CD4-positive, alpha-beta memory T cell (primary cell): ENCODE measurements at places on chromosomes 2 and 18.
A peak's percentile ranks its signal among the peaks of the same experiment; 100 is the strongest.

DNA sequence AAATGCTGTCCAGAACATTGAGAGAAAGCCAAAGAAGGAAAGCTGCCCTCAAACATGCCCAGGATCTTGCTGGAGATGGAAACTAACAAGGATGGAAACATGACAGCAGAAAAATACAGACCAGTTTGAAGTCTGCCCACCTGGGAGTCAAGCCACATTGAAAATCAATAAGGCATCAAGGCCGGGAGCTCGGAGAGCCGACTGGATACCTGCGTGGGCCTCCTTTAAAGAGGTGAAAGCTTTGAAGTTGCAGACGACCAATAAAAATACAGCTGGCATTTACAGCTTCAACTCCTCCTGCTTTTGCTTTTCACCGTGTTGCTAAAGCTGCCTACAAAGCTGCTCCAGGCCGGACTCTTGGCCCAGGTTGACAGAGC, 279.7 kb downstream of the SRBD1 start:
- DNase-seq, result no peak

GRCh38 chr18:74493689-74494088, 2.5 kb upstream of the CNDP2 start:
- peak; percentile 77 for DNase-seq

DNA sequence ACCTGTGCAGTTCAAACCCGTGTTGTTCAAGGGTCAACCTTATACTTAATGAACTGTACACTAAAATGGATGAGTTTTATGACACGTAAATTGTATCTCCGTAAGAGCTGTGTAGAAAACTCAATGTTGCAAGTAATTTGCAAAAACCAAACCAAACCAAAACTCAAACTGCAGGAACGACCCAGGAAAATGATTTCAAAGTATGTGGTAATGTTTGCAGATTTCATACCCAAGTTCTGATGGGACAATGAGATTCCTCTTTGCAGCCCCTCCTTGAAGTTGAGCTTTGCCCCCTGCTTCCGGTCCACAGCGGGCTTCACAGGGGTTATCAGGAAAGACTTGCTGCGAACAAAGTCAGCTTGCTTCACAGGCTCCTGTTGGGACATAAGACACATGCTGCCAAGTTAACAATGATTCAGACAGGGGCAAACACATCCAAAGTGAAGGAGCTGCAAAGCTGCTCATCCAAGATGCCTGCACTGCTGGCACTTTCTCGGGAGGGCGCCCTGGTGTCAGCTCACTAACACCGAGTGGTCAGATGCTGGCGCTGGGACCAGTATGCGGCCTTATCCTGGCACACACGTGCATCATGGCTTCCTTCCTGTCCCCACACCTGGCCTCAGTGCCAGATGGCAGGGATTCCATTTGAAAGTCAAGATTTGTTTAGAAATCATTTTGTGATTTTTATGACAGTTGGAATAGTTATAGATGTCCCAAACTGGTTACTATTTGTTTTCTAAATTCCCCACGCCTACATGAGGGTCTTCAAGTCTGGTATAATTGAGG, 65.2 kb upstream of the MGAT4A start:
- no peak for DNase-seq

- no peak for DNase-seq
Measured at GRCh38 chr18:50816419-50817166, 3.2 kb downstream of the MRO start.

GRCh38 chr2:118806797-118807667, 40.4 kb downstream of the EN1 start:
- DNase-seq, result no peak

GRCh38 chr2:171210864-171211431, 50.3 kb upstream of the TLK1 start:
- peak; percentile 67 for DNase-seq

DNA sequence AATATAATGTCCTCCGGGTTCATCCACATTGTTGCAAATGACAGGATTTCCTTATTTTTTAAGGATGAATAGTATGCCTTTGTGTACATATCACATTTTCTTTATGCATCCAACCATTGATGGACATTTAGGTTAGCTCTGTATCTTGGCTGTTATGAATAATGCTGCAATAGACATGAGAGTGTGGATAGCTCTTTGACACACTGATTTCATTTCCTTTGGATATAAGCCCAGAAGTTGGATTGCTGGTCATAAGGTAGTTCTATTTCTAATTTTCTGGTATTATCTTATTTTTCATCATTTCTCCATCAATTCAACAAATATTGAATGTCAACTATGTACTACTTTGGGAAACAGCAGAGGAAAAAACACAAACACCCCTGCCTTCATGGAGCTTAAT, 423.3 kb downstream of the MTX2 start:
- no peak for DNase-seq

- DNase-seq, result no peak
Measured at GRCh38 chr2:112290648-112291047, 15.3 kb downstream of the ZC3H6 start.

GRCh38 chr2:45162711-45163110, 153.5 kb upstream of the SIX2 start:
- DNase-seq, result no peak

GRCh38 chr18:46424898-46425297, 232.1 kb downstream of the LOXHD1 start:
- DNase-seq, result no peak

DNA sequence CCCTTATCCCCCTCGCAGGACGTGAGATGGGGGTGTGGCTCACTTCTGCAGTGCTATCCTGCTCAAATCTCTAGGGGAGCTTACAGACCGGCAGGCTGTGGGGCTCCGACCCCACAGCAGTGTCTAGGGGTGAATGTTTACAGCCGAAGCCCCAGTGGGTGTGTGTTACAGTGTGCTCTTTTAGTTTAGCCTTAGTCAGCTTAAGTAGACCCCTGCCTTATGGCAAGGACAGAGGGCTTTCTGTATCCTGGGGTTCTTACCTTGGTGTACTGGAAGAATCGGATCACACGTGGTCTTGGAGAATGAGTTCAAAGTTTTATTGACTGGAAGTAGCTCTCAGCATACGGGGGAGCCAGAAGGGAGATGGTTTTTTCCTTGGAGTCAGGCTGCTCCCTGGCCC, 348.2 kb upstream of the GYPC start:
- no peak for DNase-seq

DNA sequence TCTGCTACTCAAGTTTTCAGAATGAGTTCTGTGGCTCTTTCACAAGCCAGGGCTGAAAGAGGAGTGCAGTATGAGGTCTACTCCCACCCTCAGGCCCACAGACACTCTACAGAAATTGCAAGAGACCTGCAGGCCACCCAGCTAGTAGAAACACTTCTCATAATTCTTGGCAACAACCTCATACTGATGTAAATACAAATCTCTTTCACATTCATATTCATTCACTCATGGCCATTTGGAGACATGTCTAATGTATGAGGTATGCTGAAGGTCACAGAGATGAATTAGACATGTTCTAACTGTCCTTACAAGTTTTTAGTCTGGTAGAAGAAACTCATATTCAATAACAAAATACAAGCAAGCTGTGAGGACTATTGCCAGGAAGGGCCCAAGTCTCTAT, 83.8 kb upstream of the KLHL29 start:
- DNase-seq, result no peak

GRCh38 chr2:152513681-152514080, 178.7 kb downstream of the FMNL2 start:
- no peak for DNase-seq

DNA sequence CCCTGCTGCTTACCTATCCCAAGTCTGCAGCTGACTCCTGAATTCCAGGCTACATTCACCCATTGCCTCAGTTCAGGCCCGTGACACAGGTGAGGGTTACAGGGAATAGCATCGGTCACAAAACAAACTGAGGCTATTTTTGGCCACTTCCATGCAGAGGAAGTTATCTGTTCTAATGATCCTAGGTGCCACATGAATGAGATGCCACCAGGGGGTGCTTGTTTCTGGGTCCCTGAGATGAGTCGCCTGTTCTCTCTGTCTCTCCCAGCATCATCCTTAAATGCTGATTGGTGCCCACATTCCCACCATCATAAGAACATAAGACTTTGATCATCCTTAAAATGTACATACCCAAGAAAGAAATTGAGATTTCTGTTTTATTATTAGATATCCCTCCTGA, 119.0 kb upstream of the CELF4 start:
- DNase-seq, result no peak

- no peak for DNase-seq
Measured at GRCh38 chr2:96867756-96868554, 1.9 kb downstream of the SEMA4C start.

- no peak for DNase-seq
Measured at GRCh38 chr2:230719340-230719739, 6.7 kb downstream of the CAB39 start.

DNA sequence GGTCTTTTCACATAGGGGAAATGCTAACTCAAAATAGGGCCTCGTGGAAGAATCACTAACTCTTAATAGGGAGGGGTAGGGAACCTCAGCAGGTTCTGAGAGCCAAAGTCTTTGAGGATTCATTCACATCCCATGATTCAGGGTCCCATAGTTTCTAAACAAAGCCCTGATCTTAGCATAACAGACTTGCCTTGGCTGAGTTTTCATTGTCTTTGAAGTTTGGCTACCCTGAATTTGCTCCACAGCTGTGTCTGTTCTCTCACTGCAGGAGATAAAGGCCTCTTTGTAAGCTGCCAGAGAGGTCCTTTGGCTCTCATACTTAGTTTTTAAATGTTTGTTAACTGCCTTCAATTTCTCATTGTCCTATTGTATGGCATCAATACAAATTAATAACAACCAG, 54.5 kb downstream of the ZDBF2 start:
- no peak for DNase-seq

DNA sequence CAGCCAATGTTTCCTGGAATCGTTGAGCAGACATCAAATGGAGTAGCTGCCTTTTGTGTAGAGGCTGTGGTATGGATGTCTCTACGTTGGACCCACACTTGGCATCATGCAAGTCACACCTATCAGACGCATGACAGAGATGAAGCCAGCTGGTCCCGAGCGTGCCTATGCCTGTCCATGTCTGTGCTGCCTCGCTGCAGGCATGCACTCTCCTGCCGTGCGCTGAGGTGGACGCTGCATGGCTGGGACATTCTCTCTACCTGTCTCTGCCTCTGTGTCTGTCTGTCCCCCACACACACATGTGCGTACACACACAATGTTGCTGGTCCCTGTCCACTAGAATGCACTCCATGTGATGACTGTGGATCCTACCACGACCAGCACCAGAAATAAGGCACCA, 514.2 kb upstream of the MYT1L start:
- DNase-seq, result no peak

DNA sequence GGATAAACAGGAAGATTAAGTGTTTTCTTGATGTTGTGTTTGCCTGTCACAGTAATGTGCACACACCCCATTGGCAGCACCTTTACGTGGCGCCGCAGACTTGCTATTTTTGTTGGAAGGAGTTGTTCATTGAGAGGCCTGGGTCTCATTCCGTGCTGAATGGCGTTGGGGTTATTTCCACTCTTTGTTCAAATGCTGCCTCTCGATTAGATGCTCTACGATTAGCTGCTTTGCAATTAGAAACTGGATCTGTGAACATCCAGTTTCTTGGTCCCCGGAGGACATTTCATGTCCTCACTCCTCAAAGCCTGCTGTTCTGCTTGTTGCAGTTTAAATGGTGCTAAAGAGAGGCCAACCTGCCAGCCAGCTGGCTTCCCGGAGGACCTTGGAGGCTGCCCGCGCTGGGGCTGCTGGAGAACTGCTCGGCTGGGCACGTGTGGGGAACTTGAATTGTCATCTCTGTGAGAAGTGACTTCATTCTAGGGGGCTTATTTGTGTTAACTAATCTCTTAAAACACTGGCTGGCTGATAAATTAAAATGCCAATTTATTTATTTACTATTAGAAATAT, 117.4 kb upstream of the NABP1 start:
- DNase-seq, result no peak

- DNase-seq, result no peak
Measured at GRCh38 chr2:232438951-232439757, 16.8 kb upstream of the ALPI start.

DNA sequence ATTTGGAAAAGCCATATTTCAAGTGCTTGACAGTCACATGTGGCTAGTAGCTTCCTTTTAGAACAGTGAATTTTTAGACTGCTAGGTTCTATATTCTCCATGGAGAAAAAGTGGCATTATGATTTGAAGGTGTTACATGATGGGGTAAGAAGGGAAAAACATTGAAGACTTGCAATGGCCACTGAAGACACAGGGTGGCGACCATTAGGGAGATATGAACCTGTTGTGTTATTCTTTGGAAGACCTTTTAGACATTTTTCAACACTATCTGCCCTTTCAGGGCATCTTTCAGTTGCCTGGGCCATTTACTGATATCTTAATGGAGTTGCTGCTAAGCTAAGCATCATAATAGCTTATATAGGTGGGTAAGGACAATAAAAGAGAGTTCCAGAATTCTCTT, 1387.2 kb downstream of the SUCLG1 start:
- DNase-seq, result no peak

DNA sequence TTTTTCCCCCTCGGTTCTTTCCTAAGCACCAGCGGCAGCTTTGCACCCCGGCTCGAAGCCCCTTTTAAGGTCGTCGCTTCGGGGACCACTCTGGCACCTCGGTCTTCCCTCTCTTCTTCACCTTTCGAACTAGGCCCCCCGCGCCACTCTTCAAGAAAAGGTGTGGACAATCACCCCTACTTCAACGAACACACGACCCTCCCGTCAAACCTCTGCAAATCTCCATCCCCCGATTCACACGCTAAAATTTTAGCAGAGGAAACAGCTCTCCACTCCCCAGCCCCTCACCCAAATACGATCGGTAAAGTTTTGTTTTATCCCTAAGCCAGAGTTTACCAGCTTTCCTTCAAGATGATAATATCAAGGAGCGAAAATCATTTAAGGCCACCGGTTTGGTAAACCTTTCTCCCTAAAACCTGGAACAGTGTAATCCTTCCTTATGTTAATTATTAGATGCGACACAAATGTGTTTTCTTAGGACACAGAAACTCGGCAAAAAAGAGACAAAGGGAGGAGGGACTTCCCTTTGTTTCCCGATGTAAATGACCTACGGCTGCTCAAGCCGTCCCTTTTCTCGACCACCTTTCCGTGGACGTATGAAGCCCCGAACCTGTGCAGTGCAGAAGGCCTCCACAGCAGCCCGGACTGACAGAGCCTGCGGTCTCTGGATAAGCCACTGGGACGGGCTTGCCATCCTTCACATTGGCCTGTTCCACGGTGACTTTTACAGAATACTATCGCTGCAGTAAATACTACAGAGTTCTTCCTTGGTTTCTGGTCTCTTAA, 85.2 kb downstream of the RBMS1 start:
- DNase-seq, result no peak

DNA sequence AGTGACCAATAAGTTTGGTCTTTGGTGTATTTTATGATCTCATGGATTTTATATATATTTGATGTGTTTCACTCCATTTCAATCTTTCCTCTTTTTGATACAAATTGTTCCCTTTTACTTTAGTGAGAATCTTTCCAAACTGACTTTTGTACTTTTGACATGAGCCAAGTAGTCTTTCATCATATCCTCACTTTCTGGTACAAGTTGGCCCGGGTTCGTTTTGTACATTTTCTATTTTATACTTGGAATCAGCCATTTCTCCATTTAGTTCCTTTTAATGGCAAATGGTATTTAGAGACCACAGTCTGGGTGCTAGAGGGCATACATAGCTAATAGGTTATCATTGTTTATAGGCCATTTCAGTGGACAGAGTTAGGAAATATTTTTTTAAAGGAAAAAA, 147.9 kb upstream of the MYO3B start:
- no peak for DNase-seq
